RWPE1 (cell line): ENCODE measurements at places on chromosomes 4 and X.

- DNase-seq, result no peak
Observed at GRCh38 chrX:154805696-154806091, 409 bp upstream of the MPP1 start.

DNA sequence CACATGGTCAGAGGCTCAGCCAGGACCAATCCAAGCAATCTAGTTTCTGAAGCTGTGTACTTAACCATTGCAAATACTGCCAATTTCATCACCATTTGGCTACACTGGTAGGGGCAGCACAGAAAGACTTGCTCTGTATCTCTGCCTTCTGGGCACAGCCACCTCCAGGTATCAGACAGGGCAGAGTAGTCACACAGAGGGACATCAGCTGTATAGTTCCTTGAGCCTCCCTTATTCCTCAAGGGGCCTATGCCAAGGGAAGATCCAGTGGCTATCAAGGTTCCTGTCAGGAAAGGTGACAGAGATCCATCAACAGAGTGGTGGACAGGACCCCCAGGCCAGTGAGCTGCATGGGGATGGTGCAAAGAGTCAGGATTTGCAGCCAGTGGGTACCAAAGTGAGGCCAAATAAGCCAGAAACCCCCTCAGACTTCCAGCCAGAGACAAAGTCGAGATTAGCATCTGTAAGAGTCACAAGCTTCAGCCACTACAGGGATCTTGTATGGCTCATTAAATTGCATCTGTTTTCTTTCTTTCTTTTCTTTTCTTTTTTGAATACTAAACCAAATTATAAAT, 381.6 kb upstream of the CPEB2 start:
- DNase-seq, result no peak

DNA sequence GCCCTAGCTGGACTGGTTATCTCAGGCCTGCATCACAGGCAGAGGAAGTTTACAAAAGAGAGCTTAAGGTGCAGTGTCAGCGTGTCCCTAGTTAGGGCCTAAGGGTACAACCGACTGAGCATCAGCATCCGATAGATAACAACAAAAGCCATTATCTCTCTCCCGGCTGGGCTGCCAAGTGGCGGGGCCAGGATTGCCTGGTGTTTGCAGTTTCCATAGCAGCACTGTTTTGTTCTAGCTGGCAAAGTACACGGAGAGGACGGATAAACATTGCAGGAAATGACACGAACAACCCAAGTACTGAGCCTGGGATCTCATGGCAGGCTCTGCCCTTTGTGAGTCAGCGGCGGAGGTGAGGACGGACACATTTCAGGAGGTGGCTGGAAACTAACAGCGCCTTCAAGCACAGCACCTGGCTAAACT, 104.7 kb upstream of the NOCT start:
- DNase-seq, result peak; percentile 88

DNA sequence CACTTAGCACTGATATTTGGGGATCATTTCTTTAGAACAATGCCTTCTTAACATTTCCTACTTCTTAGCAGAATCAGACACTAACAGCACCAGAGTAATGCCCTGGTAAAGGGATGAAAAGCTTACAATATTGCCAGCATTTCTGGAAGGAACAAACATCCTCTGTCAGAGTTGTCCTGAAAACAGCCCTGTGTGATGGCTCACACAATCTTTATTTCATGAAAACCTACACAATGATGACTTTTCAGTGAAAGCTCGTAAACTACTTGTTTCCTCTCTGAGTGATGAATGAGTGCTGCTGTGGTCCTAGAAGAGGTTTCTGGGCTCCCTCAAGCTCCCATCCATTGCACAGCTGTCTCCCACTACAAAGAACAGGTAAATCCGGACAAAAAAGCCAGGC, 52.8 kb downstream of the GPC4 start:
- DNase-seq, result no peak

DNA sequence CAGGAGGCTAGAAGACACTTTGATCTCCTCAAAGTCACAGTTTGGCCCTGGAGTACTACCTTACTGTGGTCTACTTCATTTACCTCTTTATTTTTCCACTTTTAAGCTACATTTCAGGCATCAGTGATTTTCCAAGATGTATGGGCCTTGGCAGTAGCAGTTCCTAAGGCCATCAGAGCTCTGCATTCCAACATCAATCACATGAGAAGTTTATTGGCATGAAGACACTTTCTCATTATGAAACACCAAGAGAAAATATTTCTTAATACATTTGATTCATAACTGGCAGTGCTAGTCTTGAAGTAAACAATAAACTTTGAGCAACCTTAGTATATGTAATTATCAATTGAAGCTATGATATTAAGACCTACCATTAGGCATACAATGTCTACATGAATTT, 178.1 kb downstream of the IL15 start:
- no peak for DNase-seq

- DNase-seq, result no peak
Observed at GRCh38 chrX:68273887-68274286, 159.4 kb downstream of the OPHN1 start.

- no peak for DNase-seq
Observed at GRCh38 chrX:123108513-123109427, 75.3 kb upstream of the GRIA3 start.

DNA sequence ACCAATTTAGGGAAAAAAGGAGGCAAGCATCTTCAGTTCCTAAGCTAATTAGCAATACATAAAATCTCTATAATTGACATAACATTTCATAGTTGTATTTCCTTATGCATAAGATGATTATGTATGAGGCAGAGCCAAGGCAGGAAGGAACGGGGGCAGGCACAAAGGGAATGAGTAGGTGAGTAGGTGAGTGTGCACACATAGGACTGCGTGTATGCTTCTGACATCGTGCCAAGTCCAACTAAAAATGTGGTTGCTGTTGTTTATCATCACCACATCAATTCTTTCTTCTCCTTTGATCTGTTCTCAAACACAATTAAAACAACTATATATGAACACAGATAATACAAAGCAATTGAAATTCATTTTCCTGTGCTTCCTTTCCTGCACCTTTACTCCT, 131.2 kb downstream of the UNC5C start:
- no peak for DNase-seq
